ENCODE measurements at places on chromosomes 12 and 14.

GRCh38 chr12:78402366-78403134, 462.0 kb upstream of the SYT1 start:
- DNase-seq = no peak

DNA sequence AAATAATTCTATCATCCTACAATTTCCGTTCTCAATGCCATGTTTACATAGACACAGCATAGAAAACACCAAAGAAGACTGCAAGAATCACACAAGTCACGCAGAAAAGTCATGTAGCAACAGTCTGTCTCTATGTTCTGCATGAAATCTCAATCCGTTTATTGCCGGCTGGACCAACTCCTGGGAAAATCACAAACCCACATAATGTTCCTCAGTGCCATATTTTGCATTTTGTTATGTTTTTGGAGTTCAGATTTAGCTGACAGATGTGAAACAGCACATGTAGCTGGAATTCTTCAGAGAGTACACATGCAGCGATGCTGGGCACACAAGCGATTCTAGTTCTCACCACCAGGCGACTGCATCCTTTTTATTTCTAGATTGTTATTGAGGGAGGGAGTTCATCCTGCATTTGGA, 193.1 kb downstream of the APAF1 start:
- no peak for DNase-seq

DNA sequence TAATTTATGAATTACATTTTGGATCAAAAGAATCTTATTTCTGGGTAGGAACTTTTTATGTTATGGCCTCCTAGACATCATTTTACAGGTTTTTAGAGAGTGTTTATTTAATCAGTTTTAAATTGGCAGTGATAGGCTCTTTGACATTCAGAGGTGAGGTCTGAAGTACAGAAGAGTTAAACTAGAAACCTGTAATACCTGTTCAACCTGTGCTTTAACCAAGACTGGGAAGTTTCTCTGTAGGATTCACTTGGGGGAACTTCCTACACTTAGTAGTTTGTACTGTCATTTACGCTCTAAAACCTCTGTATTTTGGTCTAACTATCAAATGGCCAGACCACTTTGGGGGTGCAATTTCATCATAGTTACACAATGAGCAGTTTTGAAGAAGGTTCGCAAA, 35.9 kb downstream of the PLEKHA5 start:
- no peak for DNase-seq

DNA sequence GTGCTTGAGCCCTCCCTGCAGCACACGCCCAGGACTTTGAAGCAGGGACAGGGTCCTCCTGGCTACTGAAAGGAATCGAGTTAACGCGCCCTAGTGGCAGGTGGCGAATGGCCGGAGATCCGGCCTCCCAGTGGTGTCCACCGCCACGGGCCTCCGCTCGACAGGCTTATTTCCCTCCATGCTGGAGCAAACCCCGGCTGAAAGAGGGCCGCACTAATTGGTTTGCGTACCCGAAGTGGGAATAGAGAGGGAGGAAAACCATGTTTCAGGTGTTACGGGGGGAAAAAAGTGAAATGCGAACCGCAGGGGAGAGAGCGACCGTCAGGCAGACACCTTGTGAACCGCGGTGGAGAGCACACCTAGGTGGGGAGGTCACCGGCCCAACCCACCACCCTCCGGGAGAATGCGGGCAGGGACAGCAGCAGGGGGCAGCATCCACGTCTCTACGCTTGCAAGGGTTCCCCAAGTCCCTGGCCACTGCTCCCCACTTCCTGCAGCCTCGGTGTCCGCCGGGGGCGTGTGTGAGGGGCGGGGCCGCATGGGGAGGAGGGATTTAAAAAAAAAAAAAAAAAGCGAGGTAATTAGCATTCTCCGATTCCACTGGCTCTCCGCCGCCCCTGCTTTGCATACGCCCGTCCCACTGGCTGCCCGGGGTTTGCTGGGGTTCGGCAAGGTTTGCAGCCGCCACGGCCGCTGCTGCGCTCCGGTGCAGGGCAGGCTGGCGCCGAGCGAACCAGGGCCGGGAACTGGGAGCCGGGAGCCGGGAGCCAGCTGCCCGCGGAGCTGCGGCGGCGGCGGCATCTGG, 224.6 kb upstream of the CRY1 start:
- peak; percentile 89 for DNase-seq

DNA sequence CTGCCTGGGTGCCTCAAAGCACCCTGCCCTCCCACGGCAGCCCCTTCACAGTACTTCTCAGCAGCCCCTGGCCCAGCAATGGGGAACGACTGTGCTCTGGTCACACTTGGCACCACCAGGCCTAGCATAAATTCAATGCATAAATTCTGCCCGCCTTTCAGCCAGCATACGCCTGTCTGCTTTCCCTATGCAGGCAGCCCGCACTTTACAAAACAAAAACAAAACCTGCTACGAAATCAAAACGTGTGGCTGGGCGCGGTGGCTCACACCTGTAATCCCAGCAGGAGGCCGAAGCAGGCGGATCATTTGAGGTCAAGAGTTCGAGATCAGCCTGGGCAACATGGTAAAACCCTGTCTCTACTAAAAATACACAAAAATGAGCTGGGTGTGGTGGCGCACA, 33.5 kb downstream of the SNRNP35 start:
- DNase-seq = no peak

DNA sequence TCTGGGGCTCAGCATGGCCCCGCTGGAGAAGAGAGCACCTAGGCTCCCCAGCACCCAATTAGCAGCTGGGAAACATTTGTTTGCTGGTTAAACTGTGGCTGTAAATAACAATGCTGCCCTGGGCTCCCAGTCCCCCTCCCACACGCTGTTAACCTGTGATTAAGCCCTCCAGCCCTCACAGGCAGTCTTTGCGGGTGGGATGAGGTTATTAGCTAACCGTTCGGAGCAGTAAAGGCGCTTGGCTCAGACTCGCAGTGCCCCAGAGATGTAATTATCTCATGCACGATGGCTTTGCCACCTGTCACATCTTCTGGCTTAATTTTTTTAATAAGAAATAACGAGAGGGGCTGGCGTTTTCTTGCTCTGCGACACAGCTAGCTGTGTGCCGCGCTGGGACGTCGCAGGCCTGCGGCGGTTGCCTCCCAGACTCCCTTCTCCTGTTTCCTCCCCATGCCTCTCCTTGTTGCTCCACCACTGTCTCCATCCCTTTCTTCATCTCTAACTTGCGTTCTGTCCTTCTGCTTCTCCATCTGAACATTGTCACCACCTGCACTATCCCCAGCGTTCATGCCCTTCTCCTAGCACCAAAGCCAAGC, 239.2 kb upstream of the FKBP4 start:
- DNase-seq = no peak

DNA sequence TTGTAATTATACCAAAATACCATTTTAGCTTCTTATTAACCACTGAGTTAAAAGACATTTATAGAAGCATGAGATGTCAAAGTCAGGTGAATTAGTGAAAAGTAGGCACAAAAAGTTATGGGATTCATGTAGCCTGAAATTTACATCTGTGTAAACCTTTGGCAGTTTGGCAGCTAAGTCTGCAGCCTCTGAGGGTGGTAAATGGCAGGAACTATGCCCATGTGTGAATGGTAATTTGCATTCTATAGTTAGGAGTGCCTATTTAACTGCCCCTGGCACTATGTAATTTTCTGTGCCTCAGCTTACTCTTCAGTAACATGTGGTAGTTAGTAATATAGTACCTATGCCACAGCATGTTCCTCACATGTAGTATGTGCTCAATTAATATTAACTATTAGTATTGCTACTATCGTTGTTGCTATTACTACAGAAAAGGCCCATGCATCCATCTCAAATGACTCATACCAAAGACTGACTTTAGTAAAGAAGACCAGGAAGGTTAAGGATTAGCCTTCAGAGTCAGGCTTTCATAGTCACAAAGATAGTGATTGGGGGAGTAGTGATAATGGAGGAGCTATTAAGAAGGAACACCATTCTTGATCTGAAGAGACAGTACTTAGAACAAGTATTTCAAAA, 258.7 kb upstream of the BTG1 start:
- DNase-seq = no peak

GRCh38 chr14:92549105-92549858, 35.7 kb downstream of the RIN3 start:
- DNase-seq = no peak

DNA sequence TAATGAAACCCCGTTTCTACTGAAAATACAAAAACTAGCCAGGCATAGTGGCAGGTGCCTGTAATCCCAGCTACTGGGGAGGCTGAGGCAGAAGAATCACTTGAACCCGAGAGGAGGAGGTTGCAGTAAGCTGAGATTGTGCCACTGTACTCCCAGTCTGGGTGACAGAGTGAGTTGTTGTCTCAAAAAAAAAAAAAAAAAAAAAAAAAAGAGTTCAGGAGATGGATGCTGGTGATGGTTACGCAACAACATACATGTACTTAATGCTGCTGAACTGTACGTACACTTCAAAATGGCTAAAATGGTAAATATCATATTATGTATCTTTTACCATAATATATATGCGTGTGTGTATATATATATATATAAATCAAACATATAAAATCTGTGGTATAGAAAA, 29.0 kb downstream of the ACTN1 start:
- DNase-seq = no peak

GRCh38 chr12:127809275-127809674, 457.7 kb upstream of the TMEM132C start:
- DNase-seq = no peak

DNA sequence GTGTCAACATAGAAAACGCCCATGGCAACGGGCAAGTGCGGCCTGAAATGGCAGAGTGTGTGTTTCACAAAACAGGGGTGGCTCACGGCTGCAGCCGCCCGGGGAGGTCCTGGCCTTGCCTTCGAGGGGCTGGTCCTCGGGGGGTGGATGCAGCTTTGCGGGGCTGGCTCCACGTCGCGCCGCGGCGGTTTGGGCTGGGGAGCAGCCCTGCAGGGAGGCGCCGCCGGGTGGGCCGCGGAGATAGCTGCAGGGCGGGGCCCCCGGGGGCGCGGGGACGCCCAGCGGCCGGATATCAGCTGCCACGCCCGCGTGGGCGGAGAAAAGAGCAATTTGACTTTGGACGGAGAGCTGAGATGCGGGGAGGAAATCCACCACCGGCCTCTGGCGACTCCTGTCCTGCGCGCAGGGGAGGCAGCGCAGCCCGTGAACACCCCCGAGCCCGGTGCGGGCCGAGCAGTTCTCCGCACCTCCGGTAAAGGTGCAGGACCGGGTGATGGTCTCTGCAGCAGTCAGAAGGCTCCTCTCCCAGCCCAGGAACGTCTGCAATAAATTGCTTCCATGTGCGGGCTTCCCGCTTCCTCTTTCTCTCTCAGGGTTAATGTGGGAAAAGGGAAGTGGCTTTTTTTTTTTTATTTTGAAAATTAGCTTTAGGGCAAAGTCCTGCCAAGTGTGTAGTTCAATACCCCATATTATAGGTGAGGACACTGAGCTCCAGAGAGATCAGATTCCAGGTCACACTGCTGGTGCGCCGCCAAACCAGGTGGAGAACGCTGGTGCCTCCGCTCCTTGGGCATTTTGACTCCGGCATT, 110.5 kb downstream of the ARF6 start:
- DNase-seq = peak; percentile 76

DNA sequence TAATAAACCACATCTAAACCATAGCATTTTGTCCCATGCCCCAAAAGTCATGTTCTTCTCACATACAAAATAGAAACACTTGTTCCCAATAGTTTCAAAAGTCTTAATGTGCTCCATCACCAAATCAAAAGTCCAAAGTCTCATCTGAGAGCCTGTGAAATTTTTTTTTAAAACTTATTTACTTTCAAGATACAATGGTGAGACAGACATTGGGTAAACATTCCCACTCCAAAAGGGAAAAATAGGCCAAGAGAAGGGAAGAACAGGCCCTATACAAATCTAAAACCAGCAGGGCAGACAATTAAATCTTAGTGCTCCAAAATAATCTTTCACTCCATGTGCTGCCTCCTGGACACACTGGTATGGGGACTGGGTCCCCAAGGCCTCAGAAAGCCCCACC, 84.4 kb upstream of the AMIGO2 start:
- DNase-seq = no peak

- DNase-seq = no peak
Measured at GRCh38 chr12:67263471-67263870, 5.7 kb upstream of the CAND1 start.

- DNase-seq = no peak
Measured at GRCh38 chr12:45435945-45436710, 220.2 kb downstream of the ANO6 start.

- DNase-seq = no peak
Measured at GRCh38 chr12:77033658-77034536, 31.5 kb downstream of the E2F7 start.

GRCh38 chr12:16884056-16884455, 278.1 kb upstream of the LMO3 start:
- no peak for DNase-seq

DNA sequence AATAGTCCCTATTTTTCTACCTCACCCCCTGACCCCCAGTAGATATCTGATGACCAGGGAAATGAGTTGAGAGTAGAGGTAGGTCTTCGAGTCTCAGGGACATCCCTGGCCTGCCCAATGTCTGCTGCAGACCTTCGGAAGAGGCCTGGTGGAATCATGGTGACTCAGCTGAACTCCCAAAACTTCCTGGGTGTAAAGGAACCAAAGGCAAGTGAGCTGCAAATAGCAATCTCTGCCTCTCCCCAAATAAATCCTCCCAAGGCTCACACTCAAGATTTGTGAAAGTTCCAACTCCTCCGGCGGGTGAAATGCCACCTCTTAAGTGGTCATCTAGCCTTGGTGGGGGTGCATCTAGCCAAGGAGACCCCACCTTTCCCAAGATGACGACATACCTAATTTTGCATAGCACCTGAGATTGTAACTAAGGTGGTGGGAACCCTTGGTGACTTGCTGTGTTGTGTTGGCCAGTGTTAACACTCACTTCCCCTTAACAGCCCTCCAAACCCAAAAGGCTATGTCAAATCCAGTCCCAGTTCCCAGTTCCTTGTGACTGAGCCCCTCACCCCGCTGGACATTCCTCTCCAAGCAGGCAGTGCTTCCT, 6.3 kb downstream of the ZFP36L1 start:
- DNase-seq = no peak

DNA sequence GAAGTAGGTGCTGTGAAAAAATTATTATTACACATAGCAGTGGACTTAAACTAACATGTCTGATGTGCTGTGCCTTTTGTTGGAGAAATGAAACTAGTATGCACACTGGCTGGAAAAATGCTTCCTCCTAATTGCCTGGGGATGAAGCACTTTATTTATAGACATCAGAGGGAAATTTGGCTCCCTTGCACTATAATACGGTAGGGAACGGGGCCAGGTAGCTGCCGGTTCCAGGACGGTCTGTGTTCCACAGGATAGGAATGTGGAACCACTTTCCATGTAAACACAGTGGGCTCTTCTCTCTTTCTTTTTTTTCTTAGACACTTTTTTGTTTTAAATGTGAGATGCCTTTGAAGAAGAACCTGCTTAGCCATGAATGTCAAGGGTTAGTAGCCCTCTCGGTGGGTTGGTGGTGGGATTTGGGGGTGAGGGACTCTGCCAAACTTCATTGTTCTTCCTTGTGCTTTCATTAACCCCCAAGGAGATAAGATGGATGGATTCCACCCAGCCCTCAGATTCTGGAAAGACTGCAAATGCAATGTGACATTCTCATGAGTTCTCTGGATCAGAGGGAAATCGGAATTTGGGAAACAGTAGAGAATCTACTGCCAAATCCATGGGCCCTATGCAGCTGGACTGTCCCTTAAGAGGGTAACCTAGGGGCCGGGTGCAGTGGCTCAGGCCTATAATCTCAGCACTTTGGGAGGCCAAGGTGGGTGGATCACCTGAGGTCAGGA, 58.0 kb upstream of the GSC start:
- DNase-seq = no peak

Data from activated T-helper 2 cell treated with anti-CD3 and anti-CD28 coated beads, Interferon-gamma antibody, Interleukin-2, Interleukin-4, amounts not matched to agents 10 μg/mL and 5 μg/mL and 100 μg/mL, durations not matched to agents 14 hours and 24 hours and 36 hours (primary cell).